NCI-H446 (cell line): ENCODE measurements at places on chromosomes 2 and 18.

DNA sequence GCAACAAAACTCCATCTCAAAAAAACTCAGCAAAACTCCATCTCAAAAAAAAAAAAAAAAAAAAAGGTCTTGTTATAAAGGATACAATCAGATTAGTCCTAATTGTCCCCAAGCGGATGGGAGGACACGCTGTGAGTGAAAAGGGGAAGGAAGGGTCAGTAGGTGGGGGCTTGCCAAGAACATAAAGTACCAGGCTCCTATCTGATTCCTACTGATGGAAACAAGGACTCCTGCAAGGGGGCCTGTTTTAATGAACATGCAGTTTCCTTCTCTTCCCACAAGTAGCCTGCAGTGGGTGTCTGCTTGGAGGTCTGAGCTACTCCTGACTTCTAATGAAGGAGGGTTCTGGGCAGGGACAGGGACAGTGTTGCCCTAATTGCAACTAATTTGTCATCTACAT, 7.9 kb downstream of the SCG2 start:
- no peak for DNase-seq

DNA sequence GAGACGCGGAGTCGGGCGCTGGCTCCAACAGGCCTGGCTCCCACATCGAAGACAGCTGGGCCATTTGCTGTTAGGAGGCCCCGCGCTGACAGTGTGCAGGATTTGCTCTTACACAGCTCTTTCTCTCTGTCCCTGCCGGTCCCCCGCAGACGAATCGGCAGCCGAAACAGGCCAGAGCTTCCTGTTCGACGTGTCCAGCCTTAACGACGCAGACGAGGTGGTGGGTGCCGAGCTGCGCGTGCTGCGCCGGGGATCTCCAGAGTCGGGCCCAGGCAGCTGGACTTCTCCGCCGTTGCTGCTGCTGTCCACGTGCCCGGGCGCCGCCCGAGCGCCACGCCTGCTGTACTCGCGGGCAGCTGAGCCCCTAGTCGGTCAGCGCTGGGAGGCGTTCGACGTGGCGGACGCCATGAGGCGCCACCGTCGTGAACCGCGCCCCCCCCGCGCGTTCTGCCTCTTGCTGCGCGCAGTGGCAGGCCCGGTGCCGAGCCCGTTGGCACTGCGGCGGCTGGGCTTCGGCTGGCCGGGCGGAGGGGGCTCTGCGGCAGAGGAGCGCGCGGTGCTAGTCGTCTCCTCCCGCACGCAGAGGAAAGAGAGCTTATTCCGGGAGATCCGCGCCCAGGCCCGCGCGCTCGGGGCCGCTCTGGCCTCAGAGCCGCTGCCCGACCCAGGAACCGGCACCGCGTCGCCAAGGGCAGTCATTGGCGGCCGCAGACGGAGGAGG, 3.5 kb downstream of the GDF7 start:
- DNase-seq = no peak

GRCh38 chr18:70299393-70299792, 10.5 kb downstream of the SOCS6 start:
- DNase-seq = no peak

DNA sequence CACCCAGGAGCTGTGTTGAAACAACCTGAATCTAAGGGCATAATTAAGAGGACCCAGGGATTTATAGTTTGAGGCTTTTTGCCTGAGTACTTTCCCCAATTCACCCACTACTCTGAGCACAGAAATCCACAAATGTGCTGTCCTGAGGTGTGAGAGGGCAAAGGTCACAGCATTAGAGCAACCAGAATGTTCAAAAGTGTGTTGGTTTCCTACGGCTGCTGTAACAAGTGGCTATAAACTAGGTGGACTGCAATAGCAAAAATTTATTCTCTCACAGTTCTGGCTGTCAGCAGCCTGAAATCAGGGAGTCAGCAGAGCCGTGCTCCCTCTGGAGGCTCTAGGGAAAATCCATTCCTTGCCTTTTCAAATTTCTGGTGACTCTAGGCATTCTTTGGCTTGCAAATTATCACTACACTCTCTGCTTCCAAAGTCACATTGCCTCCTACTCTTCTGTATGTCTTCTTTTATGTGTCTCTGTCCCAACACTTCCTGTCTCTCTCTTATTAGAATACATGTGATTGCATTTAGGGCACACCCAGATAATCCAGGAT, 91.4 kb upstream of the TACR1 start:
- DNase-seq = no peak

- DNase-seq = no peak
Observed at GRCh38 chr2:125559186-125559585, 1096.8 kb upstream of the GYPC start.

DNA sequence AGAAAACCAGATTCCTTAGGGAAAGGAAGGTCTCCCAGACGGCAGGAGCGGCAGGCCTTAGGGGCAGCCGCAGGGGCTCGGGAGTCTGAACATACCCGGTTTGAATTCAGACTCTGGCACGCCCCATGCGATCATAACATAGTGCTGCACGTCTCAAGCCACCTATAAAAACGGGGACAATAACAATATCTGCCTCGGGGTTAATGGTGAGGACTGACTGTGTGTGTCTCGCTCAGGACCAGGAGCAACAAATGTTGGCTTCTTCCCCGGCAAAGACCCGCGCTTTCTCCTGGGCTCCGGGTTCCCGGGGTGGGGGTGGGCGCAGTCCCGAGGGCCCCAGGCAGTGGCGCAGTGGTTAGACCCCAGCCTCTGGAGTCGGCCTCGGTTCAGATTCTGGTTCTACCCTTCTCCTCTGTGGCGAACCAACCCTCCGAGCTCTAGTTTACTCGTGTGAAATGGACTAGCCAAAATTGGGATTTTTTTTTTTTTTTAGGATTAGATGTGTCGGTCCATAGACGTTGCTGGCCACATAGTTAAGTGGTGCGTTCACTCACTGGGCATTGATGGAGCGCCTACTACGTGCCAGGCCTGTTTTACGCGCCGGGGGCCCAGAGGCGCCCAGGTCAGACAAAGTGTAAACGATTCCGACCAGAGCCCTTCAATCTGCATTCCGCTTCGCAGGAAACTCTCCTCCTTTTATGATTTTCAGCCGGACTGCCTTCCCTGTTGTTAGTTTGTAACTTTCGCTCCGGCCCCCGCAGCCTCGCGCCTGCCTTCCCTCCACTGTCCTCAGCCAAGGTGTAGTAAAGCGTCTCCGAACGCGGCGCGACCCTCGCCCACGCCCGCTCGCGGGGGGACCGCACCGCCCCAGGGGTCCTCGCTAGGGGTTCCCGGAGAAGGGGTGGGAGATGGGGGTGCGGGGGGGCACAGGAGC, 820 bp upstream of the SH3BP4 start:
- DNase-seq = no peak

DNA sequence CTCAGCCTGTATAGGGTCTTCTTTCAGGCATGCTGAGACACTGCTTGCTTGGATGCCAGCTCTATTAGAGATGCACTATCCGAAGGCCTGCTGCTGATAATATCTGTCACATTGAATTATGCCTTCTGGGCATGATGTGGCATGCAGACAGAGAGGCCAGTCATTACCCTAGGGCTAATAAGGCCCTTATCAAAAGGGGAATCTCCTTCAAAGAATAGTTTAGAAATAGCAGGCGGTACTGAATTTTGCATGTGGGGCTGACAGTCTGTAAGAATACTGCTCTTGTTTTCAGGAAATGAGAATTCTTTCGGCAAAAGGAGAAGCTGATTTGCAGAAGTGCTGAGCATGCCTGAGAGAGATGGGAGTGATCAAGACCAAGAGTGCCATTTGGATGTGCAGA, 13.1 kb upstream of the LHCGR start:
- no peak for DNase-seq

DNA sequence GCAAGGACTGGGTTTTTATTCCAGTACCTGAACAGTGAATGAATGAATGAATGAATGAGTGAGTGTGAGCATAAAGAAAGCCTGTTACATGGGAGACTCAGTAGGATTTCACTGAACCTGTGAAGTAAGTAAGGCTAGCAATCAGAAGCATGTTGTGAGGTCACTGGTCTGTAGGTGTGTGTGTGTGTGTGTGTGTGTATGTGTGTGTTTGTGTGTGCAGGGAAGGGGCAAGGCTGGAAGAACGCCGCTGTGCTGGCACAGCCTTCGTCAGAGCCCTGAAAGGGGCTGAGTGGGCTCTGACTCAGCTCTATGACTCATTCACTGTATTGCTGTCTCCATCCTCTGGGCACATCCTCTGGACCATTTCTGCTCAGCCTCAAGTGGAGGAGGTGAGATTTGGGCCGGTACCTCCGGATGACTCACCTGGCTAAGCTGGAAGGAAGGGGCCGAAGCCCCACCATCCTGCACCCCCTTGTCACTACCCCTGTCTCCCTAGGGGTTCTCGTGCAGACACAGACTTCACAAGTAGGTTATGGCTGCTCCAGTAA, 51.4 kb upstream of the MRPL33 start:
- no peak for DNase-seq

- DNase-seq = peak; percentile 81
Observed at GRCh38 chr2:56357655-56358295, 174.0 kb downstream of the CCDC85A start.

- DNase-seq = peak; percentile 21
Observed at GRCh38 chr18:67359873-67360838, 156.4 kb downstream of the DSEL start.
